Activated CD8-positive, alpha-beta memory T cell treated with anti-CD3 and anti-CD28 coated beads for 4 hours (primary cell): ENCODE measurements at places on chromosomes 12 and 14.

DNA sequence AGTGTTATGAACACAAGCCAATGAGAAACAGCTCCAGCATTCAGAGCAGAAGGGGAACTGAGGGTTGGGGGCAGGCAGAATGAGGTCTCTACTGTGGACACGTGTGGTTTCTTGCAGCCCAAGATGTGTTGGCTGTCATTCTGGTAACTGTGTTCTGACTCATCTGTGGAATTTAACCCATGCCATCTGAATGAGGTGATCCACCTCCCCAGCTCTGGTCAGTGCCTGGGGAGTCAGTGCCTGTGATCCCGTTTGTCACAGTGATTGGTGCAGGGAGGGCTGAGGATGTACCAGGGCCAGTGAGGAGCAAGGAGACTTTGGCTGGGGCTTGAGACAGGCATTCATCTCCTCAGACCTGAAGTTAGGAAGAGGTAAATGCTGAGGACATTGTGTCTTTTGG lies 216.8 kb downstream of the MSRB3 start:
- DNase-seq: no peak

GRCh38 chr14:21256539-21257393 lies 12.5 kb downstream of the HNRNPC start:
- no peak for DNase-seq

DNA sequence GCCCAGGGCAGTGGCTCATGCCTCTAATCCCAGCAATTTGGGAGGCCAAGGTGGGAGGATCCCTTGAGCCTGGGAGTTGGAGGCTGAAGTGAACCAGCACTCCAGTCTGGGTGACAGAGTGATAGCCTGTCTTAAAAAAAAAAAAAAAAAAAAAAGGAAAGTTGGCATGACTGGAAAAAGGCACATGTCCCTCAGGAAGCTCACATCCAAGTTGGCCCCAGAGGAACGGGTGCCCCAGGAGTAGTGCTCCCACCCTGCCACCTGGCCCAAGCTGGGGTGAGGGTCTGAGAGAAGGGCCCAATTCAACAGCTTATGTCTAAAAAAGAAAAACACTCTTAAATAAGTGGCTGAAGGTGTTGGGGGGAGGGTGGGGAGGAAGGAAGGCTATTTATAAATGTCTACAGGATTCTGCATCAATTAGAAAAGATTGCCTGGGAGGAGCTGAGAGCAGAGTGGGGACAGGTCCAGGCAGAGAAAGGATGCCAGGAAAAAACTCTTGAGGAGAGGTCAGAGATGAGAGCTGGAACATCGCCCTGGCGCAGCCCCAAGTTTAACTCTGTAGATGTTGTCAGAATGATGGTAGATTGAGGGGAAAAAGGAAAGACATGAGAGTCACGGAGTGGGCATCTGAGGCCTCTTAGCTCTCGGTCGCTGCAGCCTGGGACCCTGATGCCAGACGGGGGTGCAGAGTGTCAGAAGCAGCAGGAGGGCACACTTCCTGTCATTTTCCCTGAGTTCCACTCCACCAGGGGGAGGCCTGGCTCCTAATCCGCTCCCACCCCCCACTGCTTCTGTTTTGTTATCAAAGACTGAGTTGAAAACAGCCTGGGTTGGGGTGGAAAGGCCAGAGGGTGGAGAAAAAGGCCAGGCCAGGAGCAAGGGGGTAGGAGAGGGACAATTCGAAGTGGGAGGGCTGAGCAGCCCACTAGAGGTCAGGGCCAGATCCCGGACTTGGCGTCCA lies 7.3 kb downstream of the SPRYD3 start:
- no peak for DNase-seq

GRCh38 chr12:104501660-104502059 lies 44.9 kb downstream of the CHST11 start:
- no peak for DNase-seq

- no peak for DNase-seq
These were observed 38.1 kb upstream of the IL22 start for GRCh38 chr12:68291396-68292036.

DNA sequence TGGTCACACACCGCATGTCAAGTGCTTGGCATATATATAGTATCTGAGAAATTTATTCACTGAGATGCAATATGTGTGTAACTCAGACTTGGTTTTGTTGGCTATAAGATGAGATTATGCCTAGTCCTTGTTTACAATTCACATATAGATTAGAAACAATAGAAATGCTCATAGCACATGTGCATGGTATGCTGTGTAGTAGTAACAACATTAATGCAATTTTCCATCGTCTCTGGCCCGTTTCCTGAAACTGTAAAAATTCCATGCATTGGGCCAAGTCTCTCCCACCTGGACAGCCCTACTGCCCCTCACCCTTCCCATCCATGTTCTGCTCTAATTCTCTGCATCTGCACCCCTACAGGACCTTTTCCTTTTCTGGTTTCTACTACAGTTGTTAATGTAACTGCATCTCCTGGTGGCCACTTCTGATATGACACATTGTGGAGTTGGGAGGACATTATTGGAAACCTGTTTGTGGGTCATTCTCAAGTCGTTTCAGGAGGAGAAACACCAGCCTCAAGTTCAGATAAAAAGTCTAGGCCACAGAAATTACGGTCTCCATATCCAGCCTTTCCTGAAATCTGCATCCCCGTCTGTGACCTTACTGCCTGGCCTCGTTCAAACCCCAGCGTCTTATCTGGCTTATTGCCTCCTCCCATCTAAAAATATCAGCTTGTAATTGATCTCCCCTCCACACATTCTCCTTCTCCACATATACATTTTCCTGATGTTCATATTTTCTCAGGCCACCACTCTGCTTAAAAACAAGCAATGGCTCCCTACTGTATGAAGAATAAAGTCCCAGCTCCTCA lies 37.5 kb downstream of the EMP1 start:
- DNase-seq: no peak

- DNase-seq: no peak
These were observed 172.2 kb upstream of the GZMB start for GRCh38 chr14:24806061-24806678.

DNA sequence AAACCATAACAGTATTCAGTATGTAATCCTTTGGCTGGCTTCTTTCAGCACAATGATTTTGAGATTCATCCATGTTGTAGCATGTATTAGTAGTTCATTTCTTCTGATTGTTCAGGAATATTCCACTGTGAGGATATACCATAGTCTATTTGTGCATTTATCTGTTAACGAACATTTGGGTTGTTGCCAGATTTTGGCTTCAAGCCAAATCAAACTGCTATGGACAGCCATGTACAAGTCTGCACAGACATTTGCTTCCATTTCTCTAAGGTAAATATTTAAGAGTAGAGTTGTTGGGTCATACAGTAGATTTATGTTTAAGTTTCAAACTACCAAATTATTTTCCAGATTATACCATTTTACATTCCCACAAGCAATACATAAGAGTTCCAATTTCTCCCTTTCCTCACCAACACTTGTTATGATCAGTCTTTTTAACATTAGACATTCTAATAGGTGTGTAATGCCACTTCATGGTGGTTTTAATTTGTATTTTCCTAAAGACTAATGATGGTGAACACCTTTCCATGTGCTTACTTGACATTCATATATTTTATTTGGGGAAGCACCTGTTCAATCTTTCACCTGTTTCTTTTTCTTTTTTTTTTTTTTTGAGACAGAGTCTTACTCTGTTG lies 56.6 kb downstream of the ZFYVE21 start:
- DNase-seq: no peak

DNA sequence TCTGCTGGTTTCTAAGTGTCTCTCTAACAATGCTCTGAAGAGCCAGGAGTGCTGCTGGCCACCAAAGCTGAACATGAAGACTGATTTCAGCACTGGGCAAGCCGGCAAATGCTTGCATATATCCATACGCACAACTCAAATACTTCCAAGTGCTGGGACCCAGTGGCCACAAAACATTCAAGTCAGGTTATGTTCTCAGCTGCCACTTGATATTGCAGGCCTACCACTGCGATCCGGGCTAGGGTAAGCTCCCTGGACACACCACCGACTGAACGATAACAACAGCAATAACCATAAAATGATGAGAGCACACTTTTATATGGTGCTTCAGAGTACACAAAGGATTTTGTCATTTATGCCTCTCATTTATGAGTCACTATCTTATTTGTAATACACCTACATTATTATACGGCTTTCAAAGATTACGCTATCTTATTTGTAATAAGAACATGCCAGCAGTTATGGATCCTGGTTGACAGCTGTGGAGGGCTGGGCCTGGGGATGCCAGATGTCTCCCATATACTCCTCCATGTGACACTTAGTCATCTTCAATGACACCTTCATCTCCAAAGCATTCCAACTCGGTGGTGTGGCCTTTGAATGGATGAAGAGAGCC lies 35.5 kb downstream of the CRACR2A start:
- no peak for DNase-seq

- no peak for DNase-seq
These were observed 40.4 kb downstream of the CAPS2 start for GRCh38 chr12:75289753-75290152.

DNA sequence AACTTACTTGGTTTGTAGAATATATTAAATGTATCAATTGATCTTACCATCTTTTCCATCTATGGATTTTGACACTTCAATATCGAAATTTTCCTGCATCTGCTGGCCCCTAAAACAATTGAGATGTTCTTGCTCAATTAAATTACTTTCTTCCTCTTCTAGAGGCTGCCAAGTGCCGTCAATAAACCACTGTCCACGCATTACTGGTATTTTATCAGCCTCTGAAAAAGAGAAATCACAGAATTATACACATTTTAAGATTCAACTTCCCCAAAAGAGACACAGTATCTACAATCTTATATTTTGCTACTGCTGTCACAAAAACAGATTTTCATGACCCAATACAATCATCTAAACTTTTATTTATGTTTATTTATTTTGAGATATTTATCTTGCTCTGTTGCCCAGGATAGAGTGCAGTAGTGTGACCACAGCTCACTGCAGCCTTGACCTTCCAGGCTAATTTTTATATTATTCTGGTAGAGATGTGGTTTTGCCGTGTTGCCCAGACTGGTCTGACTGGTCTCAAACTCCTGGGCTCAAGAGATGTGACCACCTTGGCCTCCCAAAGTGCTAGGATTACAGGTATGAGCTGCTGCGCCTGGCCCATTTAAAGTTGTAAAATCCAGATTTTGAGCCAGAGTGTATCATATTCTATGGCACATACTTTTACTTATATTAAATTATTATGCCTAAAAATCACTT lies 49.3 kb downstream of the DDHD1 start:
- no peak for DNase-seq

DNA sequence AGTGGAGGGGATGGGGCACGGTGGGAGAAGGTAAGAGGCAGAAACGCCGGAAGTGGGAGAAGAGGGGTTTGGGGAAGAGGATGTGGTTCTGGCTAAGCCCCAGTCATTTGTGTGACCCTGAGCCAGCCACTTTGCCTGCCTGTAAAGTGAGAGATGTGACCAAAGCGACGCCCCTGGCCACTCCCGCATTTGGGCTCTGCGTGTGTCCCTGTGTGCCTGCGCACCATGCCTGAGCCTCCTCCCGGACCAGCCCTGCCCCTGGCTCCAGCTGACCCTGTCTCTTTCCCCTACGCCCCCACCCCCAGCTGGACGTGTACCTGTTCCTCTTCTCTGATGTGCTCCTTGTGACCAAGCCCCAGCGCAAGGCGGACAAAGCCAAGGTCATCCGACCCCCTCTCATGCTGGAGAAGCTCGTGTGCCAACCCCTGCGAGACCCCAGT lies 8.0 kb downstream of the PLEKHG6 start:
- DNase-seq: no peak

GRCh38 chr14:39370415-39370814 lies 61.8 kb downstream of the FBXO33 start:
- DNase-seq: no peak

GRCh38 chr12:112283546-112283945 lies 98.7 kb downstream of the HECTD4 start:
- no peak for DNase-seq

DNA sequence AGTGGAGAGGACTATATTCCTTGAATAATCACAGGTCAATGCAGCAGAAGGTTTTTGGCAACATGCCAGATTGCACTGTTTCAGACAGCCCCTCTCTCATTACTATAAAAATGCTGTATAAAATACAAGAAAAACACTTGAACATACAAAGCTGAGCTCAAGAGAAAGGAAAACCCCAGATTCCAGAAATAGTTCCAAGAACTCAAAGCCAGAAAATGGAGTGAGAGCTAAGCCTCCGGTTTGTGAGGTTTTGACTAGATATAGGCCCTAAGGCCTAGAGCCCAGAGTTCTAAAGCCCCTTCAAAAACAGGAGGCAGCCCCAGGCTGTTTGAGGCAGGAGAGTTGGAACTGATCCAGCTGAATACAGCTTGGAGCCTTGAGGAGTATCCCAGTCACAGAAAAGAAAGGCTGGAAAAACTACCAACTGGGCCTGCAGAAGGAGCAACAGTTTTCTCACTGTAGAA lies 29.4 kb upstream of the ACTN1 start:
- DNase-seq: no peak

DNA sequence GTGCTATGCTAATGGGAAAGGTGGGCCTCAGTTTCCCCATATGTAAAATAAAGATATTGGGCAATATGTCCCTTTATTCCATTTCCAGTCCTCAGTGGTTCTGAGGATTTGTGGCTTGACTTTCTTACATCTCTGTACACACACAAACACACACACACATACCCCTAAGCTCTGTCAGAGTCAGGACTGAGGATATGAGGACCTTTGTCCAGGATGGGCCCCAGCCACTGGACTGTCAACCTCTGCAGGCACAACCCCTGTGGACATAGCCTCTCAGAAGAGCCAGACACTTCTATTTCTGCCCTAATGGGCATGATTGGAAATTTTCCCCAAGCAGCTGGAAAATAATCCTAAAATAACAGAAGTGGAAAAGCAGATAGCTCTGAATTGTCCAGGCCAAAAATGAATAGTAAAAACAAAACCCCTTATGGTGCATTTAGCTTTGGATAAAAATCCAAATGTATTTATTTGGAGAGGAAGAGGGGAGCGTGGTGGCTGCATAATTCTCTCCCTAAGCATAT lies 50.2 kb downstream of the RIN3 start:
- DNase-seq: no peak

DNA sequence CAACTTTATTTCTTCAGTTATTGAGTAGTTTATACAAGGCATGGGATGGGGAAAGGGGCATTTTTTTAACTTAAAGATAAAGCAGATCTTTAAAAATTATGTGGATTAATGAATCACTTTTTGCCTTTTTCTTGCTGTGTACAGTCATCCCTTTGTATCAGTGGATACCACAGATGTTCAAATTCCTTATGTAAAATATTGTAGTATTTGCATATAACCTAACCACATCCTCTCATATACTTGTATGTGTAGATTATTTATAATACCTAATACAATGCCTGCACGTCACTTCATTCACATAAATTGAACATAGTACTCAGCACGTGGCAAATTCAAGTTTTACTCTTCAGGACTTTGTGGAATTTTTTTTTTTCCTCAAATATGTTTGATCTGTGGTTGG lies 66.5 kb upstream of the MON2 start:
- DNase-seq: no peak
